ENCODE measurements at places on chromosomes 13 and 19.

DNA sequence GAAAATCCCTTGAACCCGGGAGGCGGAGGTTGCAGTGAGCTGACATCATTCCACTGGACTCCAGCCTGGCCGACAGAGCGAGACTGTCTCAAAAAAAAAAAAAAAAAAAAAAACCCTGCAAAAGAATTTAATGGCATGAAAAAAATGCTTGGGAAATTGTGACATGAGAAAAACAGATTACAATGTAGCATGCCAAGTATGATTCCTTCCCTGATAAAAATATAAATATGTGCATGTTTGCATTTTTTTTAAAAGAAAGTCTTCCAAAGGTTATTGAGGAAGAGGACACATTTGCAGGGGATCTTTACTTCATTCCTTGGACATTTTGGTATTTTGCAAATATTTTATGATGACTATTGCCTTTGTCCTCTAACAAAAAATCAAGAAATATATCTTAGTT lies 14.5 kb upstream of the ZBTB32 start:
- no peak for DNase-seq

- no peak for DNase-seq
These were observed 34.3 kb upstream of the VSTM2B start for GRCh38 chr19:29491491-29491890.

DNA sequence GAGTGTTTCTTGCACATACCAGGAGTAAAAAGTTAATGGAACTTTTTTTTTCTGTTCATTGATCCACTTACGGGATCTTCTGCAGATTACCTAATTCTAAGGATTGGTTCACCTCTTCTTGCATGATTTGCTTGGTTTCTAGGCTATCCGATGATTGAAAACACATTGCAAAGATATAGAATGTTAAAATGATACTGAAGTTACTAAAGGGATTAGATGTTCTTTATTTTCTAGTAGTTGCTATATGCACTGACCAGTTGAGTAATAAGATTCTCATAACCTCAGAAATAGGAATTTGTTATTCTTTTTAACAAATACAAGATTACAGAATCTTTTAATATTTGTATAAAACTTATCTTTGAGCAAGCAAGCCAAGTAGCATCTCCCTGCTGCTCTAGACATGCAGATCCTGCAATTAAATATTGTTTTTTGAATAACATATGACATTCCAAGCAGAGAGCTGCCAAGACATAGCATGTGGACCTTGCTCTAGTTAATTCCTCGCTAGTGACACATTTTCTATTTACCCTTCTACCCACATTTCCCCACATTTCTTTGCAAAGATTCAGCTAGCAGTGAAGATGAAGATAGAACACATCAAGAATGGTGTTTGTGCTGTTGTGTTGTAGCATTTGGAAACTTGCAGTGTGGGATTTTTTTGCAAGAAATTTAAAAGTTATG lies 51.7 kb upstream of the RNF113B start:
- DNase-seq = no peak

- DNase-seq = no peak
These were observed 6.4 kb downstream of the IRS2 start for GRCh38 chr13:109779876-109780510.

DNA sequence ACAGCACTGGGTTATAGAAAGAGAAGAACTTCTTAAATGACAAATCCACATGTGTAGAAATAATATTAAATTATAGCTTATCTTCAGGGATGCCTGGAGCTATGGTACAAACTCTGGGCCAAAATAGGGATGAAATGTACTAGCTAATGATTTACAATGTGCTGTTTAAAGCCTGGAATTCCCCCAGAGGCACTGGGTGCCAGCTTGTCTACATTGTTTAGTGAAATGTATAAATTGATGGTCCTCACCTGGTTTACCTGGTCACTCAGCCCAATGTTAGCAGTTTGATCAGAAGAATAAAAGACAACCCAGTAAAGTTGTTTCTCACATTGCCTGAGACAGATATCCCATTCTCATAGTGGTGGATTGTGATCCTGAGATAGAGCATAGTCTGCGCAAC lies 597.2 kb downstream of the DIAPH3 start:
- no peak for DNase-seq

- DNase-seq = no peak
These were observed 10.7 kb downstream of the PRKACA start for GRCh38 chr19:14106840-14107239.

- no peak for DNase-seq
These were observed 72.0 kb downstream of the SPATA13 start for GRCh38 chr13:24232474-24232873.

DNA sequence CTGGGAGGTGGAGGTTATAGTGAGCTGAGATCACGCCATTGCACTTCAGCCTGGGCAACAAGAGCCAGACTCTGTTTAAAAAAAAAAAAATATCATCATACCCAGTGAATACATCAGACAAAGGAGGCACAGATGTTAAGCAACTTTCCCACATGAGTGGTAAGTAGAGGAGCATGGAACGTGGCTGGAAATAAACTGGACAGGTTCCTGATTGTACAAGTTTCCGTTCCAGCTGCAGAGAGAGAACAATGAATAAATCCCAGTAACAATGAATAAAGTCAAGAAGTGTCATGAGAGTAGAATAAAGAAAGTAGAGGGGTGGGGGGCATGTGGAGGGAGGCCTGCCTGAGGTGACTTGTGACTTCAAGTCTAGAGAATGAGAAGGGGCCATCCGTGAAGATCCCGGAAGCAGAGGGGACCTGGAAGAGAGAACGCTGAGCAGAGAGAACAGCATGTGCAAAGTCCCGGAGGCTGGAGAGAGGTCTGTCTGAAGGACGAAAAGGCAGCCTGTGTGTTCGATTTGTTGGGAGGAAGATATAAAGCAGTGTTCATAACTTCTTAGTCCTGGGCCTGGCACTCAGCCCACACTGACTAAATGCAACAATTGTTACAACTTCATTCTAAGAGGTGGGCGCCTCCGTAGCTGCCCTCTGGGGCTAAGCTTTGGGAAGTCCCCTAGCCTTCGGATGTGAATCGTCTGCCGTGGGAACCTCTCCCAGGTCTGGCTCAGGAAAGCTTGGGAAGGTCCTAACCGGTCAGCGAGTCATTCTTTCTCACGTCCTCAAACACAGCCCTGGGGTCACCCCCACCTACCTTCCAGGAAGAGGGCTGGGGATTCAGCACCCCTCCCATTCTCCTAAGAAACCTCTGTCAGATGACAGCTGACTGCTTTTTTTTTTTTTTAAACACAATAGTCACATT lies 15.3 kb upstream of the ARHGEF18 start:
- peak; percentile 89 for DNase-seq

- DNase-seq = no peak
These were observed 69.1 kb upstream of the WASF3 start for GRCh38 chr13:26488236-26489003.

- no peak for DNase-seq
These were observed 11.7 kb downstream of the LCP1 start for GRCh38 chr13:46170268-46170667.

GRCh38 chr13:46685006-46685730 lies 111.8 kb downstream of the ESD start:
- no peak for DNase-seq

DNA sequence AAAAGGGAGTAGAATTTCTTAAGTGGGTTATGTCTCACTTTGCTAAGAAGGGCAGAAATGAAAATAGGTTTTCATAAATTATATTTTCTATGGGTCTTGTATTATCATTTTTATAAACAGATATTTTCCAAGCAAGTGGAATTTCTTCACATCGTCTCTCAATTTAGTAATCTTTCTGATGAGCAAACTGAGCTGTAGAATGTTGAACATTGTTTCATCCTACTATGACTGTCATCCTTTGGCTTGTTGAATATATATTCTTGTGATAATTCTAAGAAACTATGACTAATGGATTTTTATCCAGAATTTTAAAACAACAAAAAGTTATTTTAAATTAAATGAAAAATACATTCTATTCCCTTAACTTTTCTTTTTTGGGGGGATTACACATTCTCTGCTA lies 313.8 kb downstream of the ENOX1 start:
- no peak for DNase-seq

DNA sequence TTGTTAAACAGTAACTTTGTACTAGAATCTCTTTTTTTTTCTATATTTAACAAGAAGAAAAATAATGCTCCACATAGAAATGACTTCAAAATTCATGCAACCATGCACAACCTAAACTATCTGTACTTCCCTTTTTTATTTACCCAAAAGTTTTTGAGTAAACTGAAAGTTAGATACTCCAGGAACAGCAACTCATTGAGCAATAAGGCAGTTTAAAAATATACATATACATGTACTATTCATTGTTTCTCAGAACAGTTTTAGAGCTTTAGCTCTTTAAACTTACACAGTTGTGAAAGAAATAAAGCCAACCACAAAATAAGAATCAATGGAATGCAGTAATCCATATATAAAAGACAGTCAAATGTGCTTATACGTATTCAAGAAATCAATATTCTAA lies 39.2 kb downstream of the MTMR6 start:
- DNase-seq = no peak

DNA sequence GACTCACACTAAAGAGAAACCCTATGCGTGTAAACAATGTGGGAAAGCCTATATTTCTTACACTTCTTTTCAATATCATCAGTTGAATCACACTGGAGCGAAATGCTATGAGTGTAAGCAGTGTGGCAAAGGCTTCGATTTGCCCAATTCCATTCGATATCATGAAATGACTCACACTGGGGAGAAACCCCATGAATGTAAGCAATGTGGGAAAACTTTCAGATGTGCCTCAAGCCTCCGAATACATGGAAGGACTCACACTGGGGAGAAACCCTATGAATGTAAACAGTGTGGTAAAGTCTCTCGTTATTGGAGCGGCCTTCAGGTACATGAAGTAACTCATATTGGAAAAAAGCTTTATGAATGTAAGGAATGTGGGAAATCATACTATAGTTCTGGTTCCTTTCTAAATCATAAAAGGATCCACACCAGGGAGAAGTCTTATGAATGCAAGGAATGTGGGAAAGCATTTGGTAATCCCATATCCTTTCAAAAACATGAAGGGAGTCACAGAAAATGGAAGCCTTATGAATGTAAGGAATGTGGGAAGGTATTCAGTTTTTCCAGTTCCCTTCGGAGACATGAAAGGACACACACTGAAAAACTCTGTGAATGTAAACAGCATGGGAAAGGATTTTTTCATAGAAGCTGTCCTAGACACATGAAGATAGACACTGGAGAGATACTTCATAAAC lies 28.1 kb downstream of the ZNF20 start:
- no peak for DNase-seq

GRCh38 chr19:7013678-7014077 lies 7.6 kb downstream of the MBD3L2B start:
- peak; percentile 49 for DNase-seq

- peak; percentile 75 for DNase-seq
These were observed 16.4 kb upstream of the CYP2B6 start for GRCh38 chr19:40974633-40975037.

DNA sequence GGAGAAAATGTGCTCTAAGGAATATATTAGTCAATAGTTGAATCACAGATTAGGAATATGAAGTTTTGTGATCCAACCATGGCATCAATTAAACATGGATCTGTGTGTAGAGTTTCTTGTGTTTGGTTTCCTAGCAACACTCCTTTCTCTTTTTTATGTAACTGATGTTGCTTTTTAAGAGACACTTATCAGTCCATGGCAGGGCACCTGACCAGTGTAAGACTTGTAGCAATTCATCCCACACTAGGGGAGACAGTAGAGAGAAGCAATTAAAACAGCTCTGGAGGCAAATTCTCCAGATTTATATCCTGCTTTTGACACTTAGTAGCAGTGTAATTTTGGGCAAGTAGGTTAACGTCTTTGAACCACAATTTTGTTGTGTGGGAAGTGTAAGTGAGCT lies 1229.0 kb downstream of the PCDH9 start:
- DNase-seq = no peak

DNA sequence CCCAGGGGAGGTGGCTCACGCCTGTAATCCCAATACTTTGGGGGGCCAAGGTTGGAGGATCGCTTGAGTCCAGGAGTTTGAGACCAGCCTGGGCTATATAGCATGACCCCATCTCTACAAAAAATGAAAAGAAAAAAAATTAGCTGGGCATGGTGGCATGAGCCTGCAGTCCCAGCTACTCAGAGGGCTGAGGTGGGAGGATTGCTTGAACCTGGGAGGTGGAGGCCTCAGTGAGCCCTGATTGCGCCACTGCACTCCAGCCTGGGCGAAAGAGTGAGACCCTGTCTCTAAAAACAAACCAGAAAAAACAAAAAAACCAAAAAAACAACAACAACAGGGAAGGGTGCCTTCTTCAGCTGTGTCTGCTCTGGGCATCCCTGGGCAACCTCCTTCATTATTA lies 499 bp upstream of the MYO1F start:
- no peak for DNase-seq

DNA sequence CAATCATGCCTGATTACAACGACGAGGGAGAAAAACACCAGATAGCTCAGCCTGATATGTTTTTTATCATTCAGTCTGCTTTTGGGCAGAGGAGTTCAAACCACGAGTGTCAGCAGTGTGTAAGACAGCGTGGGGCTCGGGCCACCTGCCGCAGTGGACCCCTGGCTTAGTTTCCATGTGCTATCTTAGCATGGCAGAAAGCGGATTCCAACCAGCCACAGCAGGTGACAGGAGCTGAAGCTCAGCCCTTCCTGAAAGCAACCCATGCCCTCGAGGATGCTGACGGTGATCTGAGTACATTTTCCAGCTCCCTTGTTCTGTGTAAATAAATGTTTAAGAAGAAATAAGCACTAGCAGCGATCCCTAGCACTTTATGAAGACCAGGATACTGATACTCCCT lies 32.2 kb upstream of the MBNL2 start:
- DNase-seq = no peak

DNA sequence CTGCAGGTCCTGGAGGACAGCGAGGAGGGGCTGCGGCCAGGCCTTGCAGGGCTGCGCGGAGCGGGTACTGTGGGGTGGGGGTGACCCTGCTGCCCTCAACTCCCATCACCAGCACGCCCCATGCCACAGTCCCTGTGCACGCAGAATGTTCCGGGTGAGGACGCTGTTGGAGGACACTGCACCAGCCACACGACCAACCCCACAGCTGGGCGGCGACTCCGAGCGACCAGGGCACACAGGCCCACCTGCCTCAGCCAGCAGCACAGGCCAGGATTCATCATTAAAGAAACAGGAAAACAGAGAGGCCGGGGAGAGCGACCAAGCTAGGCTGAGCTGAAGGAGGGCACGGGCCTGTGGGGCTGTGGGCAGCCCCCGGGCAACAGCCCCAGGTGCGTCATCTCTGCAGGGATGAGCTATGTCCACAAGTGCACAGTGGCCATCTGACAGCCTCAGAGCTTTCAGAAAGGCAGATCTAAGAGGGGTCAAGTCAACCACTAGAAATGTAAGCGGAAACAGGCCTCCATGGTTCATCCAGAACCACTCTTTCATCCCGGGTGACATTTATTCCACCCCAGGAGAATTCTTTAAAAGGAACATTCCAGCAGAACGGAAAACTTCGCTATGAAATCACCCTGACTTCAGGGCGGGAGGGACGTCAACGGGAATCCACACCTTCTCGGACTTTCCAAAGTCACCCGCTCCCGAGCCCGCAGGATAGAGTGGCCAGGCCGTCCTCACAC lies 1.5 kb downstream of the GAS6 start:
- no peak for DNase-seq

- DNase-seq = no peak
These were observed 19.1 kb downstream of the LNX2 start for GRCh38 chr13:27601208-27601607.

- no peak for DNase-seq
These were observed 28.6 kb upstream of the PNMA8B start for GRCh38 chr19:46524308-46524707.
